ENCODE measurements at places on chromosomes 5 and 9.

- no peak for DNase-seq
Measured at GRCh38 chr5:56717253-56717987, 97.9 kb upstream of the MAP3K1 start.

DNA sequence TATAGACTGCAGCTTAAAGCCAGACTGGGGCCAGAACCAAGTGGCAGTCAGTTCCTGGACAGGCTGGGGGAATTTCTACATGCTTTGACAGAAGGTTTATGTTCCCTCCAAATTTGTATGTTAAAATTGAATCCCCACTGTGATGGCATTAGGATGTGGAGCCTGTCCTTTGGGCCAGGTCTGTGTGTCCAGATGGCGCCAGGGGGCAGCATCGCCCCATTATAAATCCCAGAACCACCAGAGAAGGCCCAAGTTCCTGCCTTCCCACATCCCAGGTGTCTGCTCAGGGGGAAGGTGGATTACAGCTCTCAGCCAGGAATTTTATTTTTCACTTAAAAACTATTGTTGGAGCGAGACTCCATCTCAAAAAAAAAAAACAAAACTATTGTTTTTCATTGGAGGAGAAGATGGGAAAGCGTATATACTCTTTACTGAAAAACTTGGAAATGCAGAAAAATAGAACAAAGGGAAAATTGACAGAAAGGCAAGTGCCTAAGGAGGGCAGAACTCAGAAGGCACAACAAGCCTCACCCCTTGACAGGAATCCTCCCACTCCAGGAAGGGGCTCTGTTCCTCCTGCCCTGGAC lies 5.0 kb downstream of the IL3 start:
- DNase-seq, result peak; percentile 88

- no peak for DNase-seq
Measured at GRCh38 chr9:37209431-37210386, 89.3 kb downstream of the ZCCHC7 start.

- peak; percentile 21 for DNase-seq
Measured at GRCh38 chr5:113612060-113612496, 98.6 kb downstream of the YTHDC2 start.

DNA sequence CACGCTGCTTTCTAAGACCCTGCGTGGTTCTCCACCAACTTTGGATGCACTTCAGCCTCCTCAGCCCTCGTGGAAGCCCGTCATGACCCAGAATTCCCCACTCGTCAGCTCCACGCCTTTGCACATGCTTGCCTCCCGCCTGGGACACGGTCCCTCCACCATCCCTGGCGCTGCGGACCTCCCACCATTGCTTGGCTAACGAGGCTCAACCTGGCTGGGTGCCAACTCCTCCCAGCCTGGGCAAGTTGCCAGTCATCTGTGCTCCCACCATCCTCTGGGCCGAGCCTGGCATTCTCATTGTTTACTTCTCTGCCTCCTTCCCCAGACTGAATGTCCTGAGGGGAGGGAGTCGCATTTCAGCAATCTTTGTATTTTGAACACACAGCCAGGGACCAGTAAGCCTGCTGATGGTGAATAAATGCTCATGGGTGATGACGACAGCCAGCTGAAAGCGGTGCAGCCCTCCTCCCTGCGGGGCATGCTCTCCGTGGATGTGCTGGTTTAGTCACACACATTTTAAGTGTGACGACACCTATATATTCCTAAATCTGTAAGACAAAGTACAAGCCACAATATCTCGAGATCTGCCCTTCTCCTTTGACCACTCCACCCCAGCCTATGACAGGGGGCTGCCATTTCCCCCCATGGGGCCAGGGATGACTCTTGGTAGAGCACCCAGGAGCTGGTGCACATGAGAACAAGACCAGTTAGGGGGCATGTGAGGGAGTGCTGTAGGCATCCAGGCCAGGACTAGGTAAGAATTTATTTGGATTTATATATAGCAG lies 37.6 kb downstream of the ANKRD33B start:
- peak; percentile 54 for DNase-seq

- DNase-seq, result no peak
Measured at GRCh38 chr5:75235711-75236110, 967 bp downstream of the ANKRD31 start.

DNA sequence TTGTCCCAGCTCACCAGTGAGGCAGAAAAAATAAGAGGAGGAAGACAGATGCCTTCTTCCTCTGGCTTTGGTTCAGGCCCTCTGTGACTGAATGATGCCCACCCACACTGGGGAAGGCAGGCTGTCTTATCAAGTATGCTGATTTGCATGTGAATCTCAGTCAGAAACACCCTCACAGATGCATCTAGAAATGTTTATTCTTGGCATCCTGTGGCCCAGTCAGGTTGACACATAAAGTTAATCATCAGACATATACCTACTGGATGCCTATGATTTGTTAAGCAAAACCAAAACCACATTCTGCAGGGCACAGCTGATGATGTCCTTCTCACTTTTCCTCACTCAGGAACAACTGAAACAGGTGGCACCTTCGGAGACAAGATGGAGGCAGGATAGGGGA lies 243.4 kb upstream of the KCNN2 start:
- DNase-seq, result no peak

GRCh38 chr5:132665574-132666080 lies 7.7 kb downstream of the IL13 start:
- DNase-seq, result no peak

DNA sequence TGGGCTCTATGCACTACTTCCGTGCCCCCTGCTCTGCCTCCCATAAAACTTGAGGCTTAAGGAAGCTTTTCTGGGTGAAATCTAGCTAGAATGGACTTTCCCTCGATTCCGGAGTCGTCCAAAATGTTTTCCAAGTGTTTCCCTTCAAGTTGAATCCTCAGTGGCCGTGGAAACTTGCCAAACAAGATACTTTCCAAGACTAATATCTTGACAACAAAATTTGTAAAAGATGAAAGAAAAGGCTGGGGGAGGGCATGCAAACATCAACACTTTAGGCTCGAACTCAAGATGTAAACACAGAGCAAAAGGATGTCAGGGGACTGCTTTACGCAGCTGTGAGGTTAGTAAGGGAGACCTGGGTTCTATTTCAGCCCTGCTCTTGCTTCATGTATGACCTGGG lies 482.8 kb upstream of the KLF4 start:
- DNase-seq, result no peak

DNA sequence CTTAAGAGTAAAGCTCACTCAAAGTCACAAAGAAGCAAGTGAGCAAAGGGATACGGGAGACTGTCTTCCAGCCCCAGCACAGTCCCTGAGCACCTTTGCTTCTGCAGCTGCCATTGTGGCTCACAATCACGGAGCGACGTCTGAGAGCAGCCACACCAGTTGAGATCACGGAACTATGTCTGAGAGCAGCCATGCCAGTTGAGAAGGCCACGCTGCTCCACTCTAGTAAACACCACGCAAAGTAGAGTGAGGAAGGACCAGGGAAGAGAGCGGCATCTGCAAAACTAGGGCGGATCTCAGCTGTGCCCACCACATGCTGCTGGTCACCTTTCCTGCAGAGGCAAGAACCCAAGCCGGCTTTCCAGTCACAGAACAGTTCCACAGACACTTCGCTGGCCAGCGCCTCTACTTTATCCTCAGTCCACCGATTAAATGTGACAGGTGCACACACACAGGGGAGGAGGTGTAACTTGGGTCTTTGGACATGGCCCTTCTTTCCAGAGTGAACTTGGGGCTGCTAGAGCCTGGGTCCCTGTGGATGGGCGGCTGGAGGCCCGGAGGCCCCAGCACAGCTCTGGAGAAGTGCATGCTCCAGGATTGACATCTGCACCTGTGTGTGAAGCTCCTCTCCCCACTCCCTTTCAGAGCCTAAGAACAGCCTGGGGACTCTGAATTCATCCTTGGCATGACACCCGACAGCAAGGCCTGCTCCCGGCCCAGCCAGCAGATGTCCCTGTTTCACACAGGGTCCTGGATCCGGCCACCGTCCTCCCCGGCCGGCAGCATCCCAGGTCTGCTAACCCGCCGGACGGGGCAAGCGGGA lies 324.9 kb upstream of the IRX4 start:
- no peak for DNase-seq

DNA sequence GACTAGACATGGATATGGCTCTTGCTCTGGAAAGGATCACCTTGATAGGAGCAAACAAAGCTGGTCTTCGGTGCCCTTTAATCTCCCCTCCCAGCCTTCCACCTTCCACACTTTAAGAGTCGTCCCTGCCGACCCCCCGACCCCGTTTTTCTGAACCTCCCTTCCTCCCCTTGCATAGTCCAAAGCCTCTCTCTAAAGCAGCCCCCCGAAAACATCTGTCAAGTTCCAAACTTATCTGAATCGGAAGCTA lies 423 bp upstream of the NUP214 start:
- DNase-seq, result no peak

GRCh38 chr9:16310278-16311110 lies 560.0 kb downstream of the BNC2 start:
- DNase-seq, result no peak

DNA sequence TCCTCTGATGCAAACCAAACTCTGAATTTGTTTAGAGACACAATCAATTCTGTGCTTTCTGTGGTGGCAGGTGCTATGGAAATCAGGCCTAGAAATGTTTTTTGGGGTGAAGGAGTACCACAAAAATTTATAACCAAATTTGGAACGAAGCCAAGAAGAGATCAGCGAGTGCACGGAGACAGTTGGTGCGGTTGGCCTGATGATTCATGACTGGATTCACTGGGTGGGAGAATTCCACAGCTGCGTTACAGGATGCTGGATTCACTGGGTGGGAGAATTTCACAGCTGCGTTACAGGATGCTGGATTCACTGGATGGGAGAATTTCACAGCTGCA lies 135.6 kb upstream of the IRX4 start:
- no peak for DNase-seq

GRCh38 chr9:38424918-38425317 lies 664 bp upstream of the IGFBPL1 start:
- DNase-seq, result no peak

DNA sequence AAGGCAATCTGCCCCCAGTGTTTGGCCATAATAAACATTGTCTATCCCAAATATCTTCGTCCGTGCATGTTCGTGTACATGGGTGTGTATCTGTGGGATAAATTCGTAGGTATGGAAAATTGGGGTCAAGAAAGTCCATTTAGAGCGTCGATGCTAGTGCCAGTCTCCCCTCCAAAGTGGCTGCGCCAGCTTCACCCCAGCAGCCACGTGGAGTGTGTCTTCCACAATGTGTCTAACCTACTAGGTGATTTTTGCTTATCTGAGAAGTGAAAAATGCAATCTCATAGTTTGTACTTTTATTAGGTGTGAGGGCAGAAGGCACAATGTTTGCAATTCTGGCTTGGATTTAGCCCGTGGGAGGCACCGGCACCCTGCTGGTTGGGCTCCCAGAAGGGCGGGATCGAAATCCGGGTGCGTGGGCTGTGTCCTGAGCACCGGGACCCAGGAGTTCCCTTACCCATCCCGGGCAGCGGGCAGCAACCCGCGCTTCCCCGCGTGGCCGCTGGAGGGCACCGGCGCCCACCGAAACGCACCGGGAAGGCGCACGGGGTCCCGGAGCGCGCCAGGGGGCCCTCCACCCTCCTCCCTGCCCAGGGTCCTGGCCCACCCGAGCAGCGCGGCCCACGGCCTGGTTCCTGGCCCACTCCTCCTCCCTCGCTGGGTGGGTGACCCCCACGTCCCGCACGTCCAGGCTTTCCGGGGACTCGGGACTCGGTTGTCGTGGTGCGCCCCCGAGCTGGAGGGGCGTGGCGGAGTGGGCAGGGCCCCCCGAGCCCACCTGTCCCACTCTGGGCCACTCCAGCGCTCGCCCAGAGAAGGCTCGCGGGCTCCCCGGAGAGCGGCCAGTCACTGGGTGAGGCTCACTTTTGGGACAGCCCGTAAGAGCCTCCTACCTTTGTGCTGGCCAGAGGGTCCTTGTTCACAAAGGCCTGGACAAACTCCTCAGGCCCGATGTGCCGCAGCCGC lies 55.4 kb upstream of the RNF130 start:
- no peak for DNase-seq

DNA sequence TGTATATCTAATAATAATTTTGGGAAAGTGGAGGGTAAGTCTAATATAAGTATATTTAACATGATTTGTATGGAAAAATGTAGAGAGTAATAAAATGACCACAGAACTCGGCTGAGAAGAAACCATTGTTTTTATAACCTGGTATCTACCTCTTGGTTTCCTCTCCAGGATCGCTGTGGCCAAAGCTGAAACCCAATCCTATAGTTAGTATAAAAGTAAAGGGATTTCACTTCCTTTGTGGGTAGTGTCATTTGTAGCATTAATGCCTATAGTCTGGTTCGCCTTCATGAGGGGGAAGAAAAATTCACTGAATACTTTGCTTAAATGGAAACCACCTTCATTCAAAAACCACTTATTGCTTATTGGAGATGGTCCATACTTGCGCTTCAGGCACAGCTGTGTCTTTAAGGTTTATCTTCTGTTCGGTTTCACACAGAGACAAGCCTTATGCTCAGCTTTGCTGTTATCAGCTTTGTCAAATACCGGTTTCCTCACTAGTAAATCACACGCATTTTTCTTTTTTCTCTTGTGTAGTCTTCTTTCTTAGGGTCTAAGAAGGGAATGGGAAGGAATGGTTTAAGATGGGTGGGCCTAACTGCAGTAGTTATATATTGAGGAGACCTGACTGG lies 12.1 kb downstream of the PIK3R1 start:
- DNase-seq, result no peak

DNA sequence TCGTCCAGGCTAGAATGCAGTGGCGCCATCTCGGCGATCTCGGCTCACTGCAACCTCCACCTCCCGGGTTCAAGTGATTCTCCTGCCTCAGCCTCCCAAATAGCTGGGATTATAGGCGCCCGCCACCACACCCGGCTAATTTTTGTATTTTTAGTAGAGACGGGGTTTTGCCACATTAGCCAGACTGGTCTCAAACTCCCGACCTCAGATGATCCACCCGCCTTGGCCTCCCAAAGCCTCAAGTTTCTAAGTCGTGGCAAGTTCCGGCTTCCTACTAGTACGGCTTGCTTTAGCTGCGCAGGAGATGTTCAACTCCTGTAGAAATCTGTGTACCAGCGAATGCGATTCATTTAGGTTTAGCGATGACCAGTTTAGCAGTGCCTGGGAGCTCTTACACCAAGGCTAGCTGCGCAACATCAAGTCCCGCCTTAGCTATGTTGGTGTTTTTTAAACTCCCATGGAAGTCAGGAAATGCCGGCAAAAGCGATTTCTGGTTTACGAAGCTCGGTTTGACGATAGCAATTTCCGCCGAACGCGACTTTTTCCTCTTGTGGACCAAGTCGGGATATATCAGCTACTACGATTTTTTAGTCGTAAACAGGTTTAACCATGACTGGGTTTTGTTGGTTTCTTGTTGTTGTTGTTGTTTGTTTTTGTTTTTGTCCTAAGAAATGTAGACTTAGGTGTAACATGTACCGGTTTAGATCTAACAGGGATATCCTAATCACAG lies 46.4 kb downstream of the ANXA2R start:
- DNase-seq, result peak; percentile 45

- DNase-seq, result no peak
Measured at GRCh38 chr5:157379983-157380382, 80.0 kb upstream of the NIPAL4 start.

GRCh38 chr5:137122558-137122957 lies 376.6 kb downstream of the SPOCK1 start:
- DNase-seq, result no peak

GRCh38 chr5:79267180-79267579 lies 31.2 kb downstream of the JMY start:
- DNase-seq, result no peak

Measured in A172 (cell line).